ENCODE measurements at places on chromosomes 12 and 14. TPM values are rescaled to one million over a fixed set of nuclear protein-coding genes. Genes with fewer than 3 reads are reported as not detected.

SCN8A gene
- 1.7 TPM for polyA plus RNA-seq

BCL2L14 gene
- 0.21 TPM for polyA plus RNA-seq

AQP6 gene
- polyA plus RNA-seq = 16.1 TPM

TAS2R8 gene
- not detected for polyA plus RNA-seq

GPX2 gene
- 0.94 TPM for polyA plus RNA-seq

COX14 gene
- polyA plus RNA-seq = 51.8 TPM

KRT7 gene
- polyA plus RNA-seq = 35.1 TPM

MOAP1 gene
- polyA plus RNA-seq = 48.0 TPM

ERC1 gene
- polyA plus RNA-seq = 39.5 TPM

TMEM132D gene
- polyA plus RNA-seq = 1.7 TPM

CCDC91 gene
- 34.7 TPM for polyA plus RNA-seq

CLEC1B gene
- 2.9 TPM for polyA plus RNA-seq

NID2 gene
- 129 TPM for polyA plus RNA-seq

MIP gene
- not detected for polyA plus RNA-seq

FOXG1 gene
- 0.33 TPM for polyA plus RNA-seq

TMED10 gene
- polyA plus RNA-seq = 301 TPM

DTX1 gene
- 10.3 TPM for polyA plus RNA-seq

SYNDIG1L gene
- polyA plus RNA-seq = 0.18 TPM

PRICKLE1 gene
- polyA plus RNA-seq = 53.1 TPM

Measured in right renal cortex interstitium (tissue), 3 donors.